ENCODE measurements at places on chromosomes 13 and 19. TPM values are rescaled to one million over a fixed set of nuclear protein-coding genes. Genes with fewer than 3 reads are reported as not detected.

PEAK3 gene
- not detected for total RNA-seq

RFPL4A gene
- total RNA-seq = not detected

SERPINE3 gene
- total RNA-seq = not detected

ZNF729 gene
- total RNA-seq = not detected

TMEM190 gene
- not detected for total RNA-seq

DHRS12 gene
- 4.3 TPM for total RNA-seq

RASAL3 gene
- not detected for total RNA-seq

LRP3 gene
- 31.0 TPM for total RNA-seq

NAPSA gene
- 0.13 TPM for total RNA-seq

ZNF134 gene
- total RNA-seq = 27.9 TPM

ZNF177 gene
- 1.0 TPM for total RNA-seq

HMG20B gene
- 67.1 TPM for total RNA-seq

ZNF780B gene
- 20.3 TPM for total RNA-seq

SULT2B1 gene
- not detected for total RNA-seq

PSG1 gene
- total RNA-seq = 0.39 TPM

MAG gene
- not detected for total RNA-seq

NLRP7 gene
- total RNA-seq = not detected

RPS16 gene
- total RNA-seq = 134 TPM

MTRF1 gene
- total RNA-seq = 15.1 TPM

CD37 gene
- total RNA-seq = not detected

SIGLEC5 gene
- total RNA-seq = not detected

PCP2 gene
- not detected for total RNA-seq

S1PR5 gene
- under 0.01 TPM for total RNA-seq

PINLYP gene
- 3.8 TPM for total RNA-seq

SCN1B gene
- 17.2 TPM for total RNA-seq

ADGRE1 gene
- not detected for total RNA-seq

SPRED3 gene
- total RNA-seq = 2.6 TPM

ZNF442 gene
- 4.8 TPM for total RNA-seq

CYP4F11 gene
- under 0.01 TPM for total RNA-seq

MBOAT7 gene
- total RNA-seq = 25.2 TPM

ONECUT3 gene
- not detected for total RNA-seq

HPN gene
- total RNA-seq = 0.39 TPM

ZNF681 gene
- 2.3 TPM for total RNA-seq

P2RY11 gene
- total RNA-seq = 1.0 TPM

OVOL3 gene
- not detected for total RNA-seq

KIR3DL1 gene
- total RNA-seq = not detected

USP12 gene
- total RNA-seq = 22.7 TPM

FAM124A gene
- total RNA-seq = 6.4 TPM

GPR12 gene
- not detected for total RNA-seq

PRX gene
- 2.4 TPM for total RNA-seq

ANGPTL4 gene
- total RNA-seq = 10.3 TPM

Measured in articular chondrocyte of knee joint (primary cell).